ENCODE measurements at places on chromosomes 12 and 14.

GRCh38 chr12:67940780-67941243, 48.4 kb upstream of the IFNG-AS1 start:
- DNase-seq = no peak

DNA sequence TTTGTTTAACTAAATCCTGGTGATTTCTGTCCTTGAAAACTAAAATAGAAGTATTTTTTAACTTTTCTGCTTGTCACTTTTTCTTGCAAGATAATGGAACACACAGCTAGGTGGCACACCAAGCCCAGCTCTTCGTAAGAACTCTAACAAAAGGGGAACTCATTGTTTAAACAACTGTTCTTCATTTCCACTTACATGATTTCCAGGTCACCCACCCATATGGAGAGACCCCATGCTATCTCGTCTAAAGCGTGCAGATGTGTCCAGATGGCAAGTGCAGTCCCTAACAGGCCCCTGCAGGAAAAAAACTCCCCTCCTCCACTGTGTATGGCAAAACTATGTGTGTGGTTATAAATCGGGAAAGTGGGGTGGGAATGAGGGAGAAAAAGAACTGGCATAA, 43.3 kb upstream of the NT5DC3 start:
- DNase-seq = peak; percentile 31

GRCh38 chr12:49287876-49288275, 7.1 kb upstream of the PRPH start:
- DNase-seq = no peak

GRCh38 chr14:21498540-21499526, 12.3 kb downstream of the METTL3 start:
- no peak for DNase-seq

GRCh38 chr14:70708717-70709570, 67.2 kb downstream of the TTC9 start:
- DNase-seq = no peak

GRCh38 chr14:53619691-53620231, 336.9 kb downstream of the BMP4 start:
- no peak for DNase-seq

DNA sequence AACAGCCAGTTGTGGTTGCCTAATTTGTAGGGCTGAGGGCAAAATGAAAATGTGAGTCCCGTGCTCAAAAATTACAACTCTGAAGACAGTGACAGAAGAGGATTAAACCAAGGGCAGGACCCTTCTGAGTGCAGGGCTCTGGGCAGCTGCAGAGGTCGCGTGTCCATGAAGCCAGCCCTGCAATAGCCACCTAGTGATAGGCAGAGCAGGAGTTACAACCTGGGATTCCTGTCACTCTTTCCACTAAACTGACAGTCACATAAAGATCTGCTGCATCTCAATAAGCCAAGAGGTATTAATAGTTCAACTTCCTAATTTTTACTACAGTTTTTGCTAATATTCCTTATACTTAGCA, 94.1 kb downstream of the SLC2A13 start:
- no peak for DNase-seq
